ENCODE measurements at places on chromosomes 11 and 22. TPM values are rescaled to one million over a fixed set of nuclear protein-coding genes. Genes with fewer than 3 reads are reported as not detected.

GRCh38 chr22:38782402-38783094, 11.4 kb downstream of the DNAL4 start:
- DNase-seq: no peak

- DNase-seq: no peak
Observed at GRCh38 chr22:40446203-40446602, 75.8 kb downstream of the SGSM3 start.

GRCh38 chr22:25823276-25823675, 81.3 kb downstream of the MYO18B start:
- DNase-seq: no peak

DNA sequence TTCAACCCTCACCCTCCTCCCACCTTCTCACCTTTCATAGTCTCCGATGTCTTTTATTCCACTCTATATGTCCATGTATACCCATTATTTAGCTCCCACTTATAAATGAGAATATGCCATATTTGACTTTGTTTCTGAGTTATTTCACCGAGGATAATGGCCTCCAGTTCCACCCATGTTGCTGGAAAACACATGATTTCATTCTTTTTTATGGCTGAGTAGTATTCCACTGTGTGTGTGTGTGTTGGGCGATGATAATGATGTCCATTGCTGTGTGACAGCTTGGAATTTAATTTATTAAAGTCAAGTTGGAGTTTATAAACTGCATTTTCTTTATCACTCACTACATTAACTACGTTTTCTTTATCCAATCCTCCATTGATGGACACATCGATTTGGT, 3.2 kb upstream of the HINFP start:
- no peak for DNase-seq

GRCh38 chr11:26943636-26944035, 50.3 kb upstream of the FIBIN start:
- no peak for DNase-seq

- DNase-seq: no peak
Observed at GRCh38 chr11:69449320-69450063, 32.0 kb upstream of the LINC01488 start.

IFITM2 gene
- 857 TPM for polyA plus RNA-seq

EI24 gene
- 132 TPM for polyA plus RNA-seq

BUD13 gene
- polyA plus RNA-seq: 17.0 TPM

DNA sequence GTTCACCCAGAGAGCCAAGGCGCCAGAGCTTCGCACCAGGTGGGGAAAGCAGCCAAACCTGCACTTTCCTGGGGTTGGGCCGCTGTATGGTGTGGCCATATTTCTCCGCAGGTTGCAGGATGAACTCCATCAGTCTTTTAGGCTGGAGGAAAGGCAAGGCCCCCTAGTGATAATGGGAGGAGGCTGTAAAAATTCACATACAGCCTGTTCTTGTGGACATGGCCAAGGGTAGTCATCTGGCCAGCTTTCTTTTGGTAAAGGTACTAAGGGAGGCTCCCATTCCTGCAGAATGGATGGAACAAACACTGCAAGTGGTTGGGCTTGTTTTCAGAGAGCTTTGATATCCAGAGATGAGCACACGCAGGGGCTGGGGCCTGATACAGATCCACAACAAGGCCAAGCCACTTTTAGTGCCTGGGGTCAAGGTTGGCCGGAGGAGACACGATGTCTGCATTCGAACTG, 29.6 kb downstream of the C22orf31 start:
- peak; percentile 37 for DNase-seq

GRCh38 chr11:89205378-89205777, 27.7 kb downstream of the TYR start:
- DNase-seq: no peak

DNA sequence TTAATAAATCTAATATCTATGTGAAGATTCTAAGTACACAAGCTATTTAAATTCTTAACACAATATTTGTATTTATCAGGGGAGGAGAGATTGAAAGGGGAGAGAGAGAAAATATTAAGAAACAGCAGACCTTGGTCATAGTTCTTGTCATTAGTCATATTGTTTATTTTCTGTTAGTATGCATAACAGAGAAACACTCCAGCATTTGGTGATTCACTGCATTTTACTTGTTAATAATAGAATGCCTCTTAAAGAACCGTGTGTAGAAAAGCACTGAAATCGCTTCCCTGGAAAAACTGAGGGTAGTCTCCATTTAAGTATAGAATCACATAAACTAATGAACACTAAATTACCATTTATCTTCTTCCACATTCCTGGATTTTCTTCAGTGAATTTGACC, 122.7 kb upstream of the TRPC6 start:
- DNase-seq: no peak

DNA sequence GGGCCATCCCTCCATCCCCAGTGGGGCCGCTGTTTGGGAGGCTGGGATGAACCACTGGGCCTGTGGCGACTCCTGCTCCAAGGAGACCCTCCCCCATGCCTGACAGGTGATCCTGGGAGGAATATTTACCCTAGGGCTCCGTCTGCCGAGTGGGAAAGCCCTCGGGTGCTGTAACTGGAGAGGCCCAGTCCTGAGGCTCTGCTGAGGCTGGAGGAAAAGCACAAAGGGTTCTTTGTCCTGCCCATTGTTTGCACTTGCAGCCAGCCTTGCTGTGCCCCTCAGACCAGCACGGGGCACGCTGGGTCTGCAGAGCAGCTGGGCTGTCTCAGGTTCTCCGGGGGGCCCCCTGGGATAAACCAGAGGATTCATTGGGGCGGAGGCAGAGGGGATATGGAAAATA, 321.1 kb downstream of the MN1 start:
- DNase-seq: peak; percentile 55

DNA sequence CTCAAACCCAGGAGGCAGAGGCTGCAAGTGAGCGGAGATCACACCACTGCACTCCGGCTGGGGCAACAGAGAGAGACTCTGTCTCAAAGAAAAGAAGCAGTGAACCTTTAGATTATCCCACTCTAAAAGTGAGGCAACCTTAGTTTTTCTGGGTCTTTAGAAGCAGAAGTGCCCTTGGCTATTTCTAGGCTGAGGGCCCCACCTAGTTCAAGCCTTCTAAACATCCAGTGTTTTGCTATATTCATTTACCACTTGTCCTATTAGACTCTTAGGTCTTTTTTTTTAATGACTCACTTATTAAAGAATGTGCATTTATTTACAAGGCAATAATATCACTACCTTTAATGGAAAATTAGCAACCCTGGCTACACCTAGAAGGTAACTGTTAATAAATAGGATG, 16.7 kb upstream of the EHF start:
- no peak for DNase-seq

DNA sequence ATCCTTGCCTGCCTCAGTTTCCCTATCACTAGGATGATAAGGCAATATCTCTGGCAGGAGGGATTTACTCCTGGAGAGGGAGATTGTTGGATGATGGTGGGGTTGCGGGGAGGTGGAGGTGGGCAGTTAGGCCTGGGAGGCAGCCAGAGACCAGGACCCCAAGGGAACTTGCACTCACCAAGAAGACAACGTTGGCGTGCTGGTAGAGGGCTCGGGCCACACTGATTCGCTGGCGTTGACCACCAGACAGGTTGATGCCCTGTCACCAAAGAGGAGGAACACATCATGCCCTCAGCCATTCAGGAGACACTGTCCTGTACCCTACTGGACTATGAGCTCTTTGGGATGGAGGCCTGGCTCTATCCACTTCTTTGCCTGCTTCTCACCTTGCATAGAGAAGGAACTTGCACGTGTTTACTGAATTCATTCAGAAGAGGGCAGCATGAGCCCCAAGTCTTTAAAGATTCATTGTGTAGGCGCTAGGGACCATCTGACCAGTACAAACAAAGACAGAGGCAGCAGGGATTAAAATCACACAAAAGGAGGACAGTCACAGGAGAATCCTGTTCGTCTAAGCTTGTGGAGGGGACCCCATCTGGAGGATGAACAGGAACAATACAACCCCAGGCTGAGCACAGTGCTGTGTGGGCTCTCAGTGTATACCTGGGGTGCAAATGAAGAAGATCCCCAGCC, 24.2 kb upstream of the KCNJ11 start:
- DNase-seq: peak; percentile 34

DNA sequence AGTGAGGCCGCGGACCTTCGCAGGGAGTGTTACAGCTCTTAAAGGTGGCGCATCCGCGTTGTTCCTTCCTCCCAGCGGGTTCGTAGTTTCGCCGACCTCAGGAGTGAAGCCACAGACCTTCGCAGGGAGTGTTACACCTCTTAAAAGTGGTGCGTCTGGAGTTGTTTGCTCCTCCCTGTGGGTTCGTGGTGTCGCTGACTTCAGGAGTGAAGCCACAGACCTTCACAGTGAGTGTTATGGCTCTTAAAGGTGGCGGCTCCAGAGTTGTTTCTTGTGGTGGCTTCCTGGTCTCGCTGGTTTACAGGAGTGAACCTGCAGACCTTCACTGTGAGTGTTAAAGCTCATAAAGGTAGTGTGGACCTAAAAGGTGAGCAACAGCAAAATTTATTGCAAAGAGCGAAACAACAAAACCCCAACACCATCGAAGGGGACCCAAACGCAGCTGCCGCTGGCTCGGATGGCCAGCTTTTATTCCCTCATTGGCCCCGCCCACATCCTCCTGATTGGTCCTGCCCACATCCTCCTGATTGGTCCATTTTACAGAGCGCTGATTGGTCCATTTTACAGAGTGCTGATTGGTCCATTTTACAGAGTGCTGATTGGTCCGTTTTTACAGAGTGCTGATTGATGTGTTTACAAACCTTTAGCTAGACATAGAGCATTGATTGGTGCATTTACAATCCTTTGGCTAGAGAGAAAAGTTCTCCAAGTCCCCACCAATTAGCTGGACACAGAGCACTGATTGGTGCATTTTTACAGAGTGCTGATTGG, 1.2 kb upstream of the TMEM45B start:
- peak; percentile 45 for DNase-seq

DNA sequence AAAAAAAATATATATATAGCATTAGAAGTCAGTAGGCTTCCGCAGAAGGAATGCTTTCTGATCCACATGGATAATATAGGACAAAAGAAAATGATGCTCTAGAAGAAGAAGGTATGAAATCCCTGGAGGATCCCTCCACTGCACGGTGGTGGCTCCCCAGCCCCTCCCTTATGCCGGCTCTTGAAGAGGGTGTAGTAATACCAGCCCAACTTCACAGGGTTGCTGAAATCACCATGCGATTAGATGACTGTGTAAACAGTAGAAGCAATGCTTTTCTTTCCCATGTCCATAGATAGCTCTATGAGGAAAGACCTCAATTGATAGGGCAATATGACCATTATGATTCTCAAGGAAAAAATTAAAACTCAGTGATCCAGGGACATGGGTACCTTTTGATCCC, 3.2 kb upstream of the ETS1 start:
- no peak for DNase-seq

DNA sequence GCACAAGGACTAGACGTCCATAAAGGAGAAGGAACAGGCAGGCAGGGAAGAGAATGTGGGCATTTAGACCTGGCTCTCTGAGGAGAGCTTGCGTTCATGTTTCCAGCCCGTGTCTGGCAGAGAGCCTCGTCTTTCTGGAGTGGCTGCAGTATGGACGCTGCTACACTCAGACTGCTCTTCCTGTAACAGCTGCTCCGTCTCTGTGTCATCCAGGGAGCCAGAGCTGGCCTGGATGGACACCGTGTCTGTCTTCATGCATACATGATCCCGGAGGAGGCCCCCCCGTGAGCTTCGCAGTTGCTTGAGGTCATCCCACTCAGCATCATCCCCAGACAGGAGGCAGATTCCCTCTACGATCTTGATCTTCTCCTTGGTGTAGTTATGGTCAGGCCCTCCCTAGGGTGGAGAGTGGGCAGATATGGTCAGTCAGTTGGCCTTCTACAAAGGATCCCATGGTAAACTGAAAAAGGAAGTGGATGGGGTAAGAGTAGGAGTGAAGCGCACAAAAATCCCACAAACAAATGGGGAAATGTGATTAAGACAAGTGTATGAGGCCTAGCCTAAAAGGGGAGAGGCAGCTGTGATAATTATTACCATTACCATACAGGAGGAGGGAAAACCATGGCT, 13.0 kb upstream of the CKAP5 start:
- DNase-seq: no peak

DNA sequence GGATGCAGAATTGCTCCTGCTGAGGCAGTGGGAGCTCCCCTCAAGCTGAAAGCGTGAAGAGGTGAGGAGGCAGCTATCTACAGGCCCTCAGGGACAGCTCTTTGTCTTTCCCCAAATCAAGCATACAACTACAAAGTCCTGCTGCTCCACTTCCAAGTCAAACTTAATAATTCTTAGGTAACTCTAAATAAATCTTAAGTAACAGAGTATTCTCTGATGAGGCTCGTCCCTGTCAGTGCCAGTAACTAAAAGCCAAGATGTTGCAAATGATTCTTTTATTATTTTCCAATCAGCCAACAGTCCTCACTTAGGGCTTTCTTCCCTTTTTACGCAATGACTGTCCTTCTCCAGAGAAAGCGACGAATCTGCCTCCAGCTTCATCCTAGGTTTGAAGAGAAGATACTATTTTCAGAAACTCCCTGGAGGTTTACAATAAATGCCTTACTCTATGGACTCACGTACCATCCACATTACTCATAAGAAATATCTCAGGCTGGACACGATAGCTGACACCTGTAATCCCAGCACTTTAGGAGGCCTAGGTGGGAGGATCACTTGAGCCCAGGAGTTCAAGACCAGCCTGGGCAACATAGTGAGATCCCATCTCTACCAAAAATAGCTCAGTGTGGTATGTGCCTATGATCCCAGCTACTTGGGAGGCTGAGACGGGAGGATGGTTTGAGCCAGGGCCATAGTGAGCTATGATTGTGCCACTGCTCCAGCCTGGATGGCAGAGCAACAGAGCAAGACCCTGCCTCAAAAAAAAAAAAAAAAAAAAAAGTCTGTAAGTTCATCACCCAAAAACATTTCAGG, 3.1 kb upstream of the C22orf39 start:
- DNase-seq: no peak

- peak; percentile 91 for DNase-seq
Observed at GRCh38 chr11:720642-721246, 14.7 kb downstream of the EPS8L2 start.

- no peak for DNase-seq
Observed at GRCh38 chr11:36408498-36409136, 101.5 kb downstream of the TRAF6 start.

DNA sequence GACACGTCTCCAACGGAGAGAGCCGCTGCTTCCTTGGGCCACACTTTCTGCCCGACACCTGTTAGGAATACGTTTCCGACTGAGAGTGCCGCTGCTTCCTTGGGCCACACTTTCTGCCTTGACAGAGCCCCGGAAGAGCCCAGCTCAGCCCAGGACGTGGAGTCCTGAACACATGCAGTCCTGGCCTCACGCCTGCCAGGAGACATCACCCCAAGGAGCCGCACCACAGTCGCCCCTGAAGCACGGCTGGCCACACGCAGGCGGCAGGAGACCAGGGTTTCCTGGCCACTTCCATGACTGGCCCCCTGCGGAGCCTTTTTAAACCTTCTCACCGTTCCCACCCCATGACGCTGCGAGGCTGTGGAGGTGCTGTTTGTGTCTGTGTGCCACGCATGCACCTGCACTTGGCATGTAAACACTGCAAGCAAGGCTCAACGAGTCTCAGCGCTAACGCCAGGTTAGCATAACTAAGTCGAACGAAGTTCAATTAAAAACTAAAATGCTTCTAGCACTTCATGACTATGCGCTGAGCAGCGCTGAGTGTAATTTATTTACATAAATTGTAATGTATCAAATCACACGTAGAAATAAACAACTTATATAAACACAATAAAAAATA, 8.8 kb downstream of the TOLLIP start:
- no peak for DNase-seq

- no peak for DNase-seq
Observed at GRCh38 chr11:75342231-75342918, 9.1 kb downstream of the ARRB1 start.

All from GM23338 (cell line).